ENCODE measurements at places on chromosomes 5 and 9.

GRCh38 chr9:134912126-134912840, 5.4 kb downstream of the FCN1 start:
- DNase-seq, result no peak

- no peak for DNase-seq
Measured at GRCh38 chr5:78499485-78499884, 139.1 kb downstream of the SCAMP1 start.

DNA sequence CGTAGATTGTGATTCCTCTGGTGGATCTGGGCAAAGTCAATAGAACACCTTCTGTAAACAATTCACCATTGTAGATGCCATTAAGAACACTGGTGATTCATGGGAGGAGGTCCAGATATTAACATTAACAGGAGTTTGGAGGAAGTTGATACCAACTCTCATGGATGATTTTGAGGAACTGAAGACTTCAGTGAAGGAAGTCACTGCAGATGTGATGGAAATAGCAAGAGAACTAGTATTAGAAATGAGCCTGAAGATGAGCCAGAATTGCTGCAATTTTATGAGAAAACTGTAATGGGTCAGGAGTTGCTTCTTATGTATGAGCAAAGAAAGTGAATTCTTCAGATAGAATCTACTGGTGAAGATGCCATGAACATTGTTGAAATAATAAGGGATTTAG, 26.9 kb downstream of the TCERG1 start:
- DNase-seq, result no peak

DNA sequence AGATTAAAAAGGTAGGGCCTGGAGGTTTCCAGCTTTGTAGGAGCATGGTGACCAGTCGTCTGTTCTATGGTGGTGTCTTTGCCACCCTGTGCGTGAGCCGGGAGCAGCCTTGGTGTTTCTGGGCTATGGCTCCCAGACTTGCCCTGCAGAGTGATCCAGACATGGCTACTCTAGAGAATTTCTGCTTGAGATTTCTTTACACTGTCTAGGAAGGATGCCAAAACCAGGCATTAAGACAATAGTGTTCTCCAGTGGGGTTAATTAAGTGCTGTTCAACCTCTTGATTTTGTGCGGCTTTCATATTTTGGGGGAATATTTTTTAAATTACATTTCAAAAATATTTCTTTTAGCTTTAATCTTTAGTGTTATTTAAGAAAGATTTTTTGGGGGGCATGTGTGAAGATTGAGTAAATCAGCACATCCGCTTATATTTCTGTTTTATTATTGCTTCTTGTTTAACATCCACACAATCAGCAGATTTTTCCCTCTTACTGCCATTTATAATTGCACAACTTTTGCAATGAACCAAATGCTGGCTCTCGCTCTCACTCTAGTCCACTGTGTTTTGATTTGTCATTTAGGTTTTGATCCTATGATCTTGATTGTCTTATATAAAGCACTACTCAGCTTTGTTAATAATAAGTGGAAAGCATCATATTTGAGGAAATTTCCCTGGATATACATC, 110.5 kb downstream of the RASGRF2 start:
- DNase-seq, result no peak

- no peak for DNase-seq
Measured at GRCh38 chr5:59287361-59287760, 606.2 kb downstream of the PDE4D start.

- no peak for DNase-seq
Measured at GRCh38 chr5:43099640-43100039, 21.1 kb upstream of the ZNF131 start.

GRCh38 chr9:80586786-80587330, 1015.1 kb downstream of the TLE4 start:
- peak; percentile 4 for DNase-seq

- no peak for DNase-seq
Measured at GRCh38 chr9:107620801-107621200, 131.2 kb upstream of the KLF4 start.

- DNase-seq, result no peak
Measured at GRCh38 chr5:123261752-123262151, 161.5 kb downstream of the CEP120 start.

- no peak for DNase-seq
Measured at GRCh38 chr9:18007621-18008020, 428.8 kb downstream of the SH3GL2 start.

DNA sequence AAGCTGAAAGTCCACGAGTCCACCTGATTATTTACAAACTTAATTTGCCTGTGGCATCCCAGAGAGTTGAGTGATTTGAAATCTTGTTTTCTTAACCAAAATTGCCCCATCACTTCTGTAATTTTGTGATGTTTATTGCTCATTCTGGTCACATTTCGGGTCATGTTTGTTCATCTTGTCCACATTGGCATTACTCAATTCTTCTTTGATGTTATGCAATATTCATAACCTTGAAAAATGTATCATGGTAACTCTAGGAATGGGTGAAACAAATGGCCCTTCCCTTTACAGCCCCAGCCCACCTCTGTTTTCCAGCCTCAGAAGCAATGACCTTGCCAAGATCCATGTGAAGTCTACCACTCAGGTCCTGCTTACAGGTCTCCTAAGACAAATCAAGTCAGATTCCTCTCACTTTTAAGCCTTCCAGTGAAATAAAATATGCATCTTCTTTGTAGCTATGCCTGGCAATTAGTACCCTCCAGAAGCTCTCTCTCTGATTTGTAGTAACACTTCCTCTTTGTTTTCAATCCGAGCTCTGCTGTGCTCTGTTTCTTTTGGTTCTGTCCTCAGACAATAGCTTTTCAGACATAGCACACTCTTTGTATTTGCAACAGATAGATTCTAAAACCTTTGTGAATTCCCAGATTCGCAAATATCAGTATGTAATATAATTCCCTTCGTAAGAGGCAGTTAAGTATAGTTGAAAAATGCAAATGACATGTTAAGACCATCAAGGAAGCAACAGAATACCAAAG, 330.3 kb upstream of the IRX1 start:
- no peak for DNase-seq

GRCh38 chr9:22683700-22684075, 237.1 kb downstream of the DMRTA1 start:
- no peak for DNase-seq

DNA sequence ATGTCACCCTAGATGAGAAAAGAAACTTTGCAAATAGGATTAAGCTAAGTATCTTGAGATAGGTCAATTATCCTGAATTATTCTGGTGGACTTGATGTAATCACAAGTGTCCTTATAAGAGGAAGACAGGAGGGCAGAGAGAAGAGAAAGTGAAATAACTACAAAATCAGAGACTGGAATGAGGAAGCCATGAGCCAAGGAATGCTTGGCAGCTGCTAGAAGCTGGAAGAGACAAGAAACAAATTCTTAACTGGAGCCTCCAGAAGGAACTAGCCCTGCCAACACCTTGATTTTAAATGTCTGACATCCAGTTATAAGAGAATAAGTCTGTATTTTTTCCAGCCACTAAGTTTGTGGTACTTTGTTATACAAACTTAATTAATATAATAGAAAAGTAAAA, 480.0 kb downstream of the NR2F1-AS1 start:
- no peak for DNase-seq

GRCh38 chr9:34272101-34272541, 56.9 kb downstream of the KIF24 start:
- DNase-seq, result no peak

GRCh38 chr5:171790408-171790807, 4.8 kb downstream of the SMIM23 start:
- no peak for DNase-seq

DNA sequence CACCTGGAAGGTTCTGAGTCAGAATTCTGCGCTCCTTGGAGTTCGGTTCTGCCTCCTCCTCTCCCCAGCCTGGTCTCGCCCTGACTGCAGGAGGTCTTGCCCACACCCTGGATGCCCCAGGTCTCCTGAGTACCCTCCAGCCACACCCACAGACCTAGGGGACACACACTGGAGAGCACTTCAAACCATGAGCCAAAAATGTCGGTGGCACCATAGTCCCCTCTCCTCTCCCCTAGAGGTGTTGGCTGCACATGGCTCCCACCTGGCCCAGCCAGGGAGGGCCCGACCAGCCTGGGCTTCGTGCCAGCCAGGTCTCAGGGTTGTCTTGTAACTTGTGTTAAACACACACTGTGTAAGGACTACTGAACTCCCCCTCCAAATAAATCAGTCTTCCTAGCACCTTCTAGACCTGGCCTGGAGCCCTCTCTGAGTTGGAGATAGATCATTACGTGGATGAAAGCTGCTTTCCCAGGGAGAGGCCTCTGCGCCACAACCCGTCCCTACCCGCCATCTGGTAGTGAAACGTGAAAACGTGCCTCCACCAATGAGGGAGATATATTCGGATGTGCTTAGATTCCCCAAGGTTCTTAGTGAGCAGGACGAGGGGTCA, 49.9 kb upstream of the CTSL start:
- no peak for DNase-seq

DNA sequence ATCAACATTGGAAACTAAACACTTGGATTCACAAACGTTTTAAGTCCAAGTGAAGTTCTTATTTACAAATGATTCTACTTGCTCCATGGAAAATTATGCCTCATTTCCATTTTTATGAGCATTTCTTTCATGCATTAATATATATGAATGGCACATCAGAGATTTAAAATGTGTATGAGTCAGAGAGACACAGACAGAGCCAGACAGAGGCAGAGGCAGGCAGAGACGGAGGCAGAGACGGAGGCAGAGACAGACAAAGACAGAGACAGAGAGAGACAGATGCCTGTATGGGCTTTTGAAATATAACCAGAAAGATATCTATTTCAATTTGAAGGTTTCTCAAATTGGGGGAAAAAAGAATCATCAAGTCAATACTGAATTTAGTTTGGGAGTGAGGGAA, 649.0 kb downstream of the PTPRD start:
- DNase-seq, result no peak

- DNase-seq, result no peak
Measured at GRCh38 chr5:83522446-83522845, 50.9 kb downstream of the VCAN start.

- no peak for DNase-seq
Measured at GRCh38 chr5:160507221-160507721, 85.6 kb downstream of the PTTG1 start.

- no peak for DNase-seq
Measured at GRCh38 chr9:97900738-97901565, 21.3 kb downstream of the TRMO start.

DNA sequence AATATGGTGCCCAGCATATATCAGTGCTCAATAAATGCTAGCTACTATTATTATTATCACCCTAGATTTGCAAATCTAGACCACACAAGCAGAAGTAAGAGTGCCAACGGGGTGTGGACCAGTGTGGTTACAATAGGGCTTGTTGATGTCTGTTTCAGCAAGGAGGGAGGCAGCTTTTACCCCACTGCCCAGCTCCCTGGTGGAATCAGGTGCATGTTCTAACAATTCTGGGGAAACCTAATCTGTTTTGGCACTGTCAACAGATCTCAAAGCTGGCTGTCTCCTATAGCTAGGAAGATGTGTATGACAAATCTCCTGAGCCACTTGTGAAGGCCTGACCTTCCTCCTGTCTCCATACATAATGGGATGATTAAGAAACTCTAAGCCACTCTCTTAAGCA, 5.7 kb downstream of the TGFBI start:
- no peak for DNase-seq

DNA sequence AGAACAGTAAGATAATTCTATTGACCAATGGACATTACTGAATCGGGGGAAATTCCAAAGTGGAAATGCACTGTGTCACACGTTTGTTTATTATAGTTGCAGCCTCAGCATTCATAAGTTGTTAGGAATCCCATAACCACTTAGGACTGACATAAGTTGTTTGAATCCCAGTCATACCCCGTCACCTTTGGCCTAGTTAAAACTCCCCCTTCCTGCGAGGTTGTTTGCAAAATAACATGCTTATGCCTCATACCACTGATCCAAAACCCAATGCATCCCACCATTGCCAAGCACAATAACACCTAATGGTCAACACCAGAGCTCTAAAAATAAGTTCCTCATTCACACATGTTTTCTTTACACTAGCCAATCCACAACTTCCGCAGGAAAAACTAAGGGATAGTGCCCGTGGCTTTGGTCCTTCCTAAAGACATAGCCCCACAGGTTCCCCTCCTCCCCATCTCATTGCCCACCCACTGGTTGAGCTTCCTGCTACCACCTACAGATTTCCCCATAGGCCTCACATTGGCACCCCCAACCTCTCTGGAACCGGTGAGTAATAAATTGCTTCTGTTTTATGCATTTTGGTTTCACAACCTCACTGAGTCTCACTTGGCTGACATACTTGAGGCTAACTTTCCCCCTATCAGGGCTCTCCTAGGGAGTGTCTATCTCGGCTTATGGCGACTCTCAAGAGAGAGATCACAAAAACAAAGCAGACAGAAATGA, 42.3 kb upstream of the MUSK start:
- DNase-seq, result no peak

- DNase-seq, result no peak
Measured at GRCh38 chr9:77953590-77953989, 78.0 kb downstream of the GNAQ start.

DNA sequence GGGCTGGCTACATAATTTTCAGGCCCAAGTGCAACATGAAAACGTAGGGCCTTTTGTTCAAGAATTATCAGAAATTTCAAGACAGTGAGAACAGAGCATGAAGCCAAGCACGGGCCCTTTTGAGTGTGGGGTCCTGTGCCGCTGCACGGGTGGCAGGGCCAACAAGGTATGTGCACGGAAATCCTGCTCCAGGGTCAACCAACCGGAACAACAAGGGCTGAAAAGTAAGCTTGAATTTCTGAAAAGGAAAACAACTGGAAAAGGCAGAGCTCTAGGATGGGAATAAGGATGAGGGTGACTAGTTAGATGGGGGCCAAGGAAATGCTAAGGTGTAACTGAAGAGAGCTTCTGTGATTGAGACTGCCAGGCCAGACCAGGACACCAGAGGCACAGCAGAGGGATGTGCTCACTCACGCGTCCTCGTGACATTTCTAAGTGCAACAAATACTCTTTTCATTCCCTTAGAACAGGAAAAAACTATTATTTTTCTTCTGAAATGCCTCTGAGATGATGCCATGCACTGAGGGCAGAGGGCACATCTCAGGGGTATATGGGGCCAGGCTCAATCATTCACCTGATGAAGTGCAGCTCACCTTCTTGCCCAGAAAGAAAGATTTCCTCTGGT, 80.6 kb upstream of the LRRTM2 start:
- DNase-seq, result no peak

DNA sequence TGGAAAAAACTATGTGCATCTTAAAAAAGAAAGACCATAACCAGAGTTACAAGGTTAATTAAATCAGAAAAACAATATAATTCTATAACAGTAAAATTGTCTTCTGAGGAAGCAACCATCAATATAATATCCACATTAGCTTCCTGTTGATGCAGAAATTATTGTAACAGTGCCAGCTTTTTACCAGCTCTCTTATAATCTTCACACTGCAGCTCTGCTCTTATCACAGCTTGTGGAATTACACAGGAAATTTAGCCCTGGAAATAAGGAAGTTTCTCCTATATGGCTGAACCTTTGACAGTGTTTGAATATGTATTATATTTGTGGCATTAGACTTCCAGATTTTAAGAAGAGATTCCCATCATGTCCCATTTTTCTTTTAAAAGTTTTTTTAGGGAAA, 49.1 kb upstream of the TEK start:
- DNase-seq, result no peak

- peak; percentile 27 for DNase-seq
Measured at GRCh38 chr5:35003018-35003957, 44.5 kb downstream of the AGXT2 start.

Measured in dorsolateral prefrontal cortex (tissue), 122 donors.